ENCODE measurements at places on chromosomes 4 and X.

GRCh38 chrX:9581771-9582385, 117.0 kb downstream of the TBL1X start:
- DNase-seq = no peak

DNA sequence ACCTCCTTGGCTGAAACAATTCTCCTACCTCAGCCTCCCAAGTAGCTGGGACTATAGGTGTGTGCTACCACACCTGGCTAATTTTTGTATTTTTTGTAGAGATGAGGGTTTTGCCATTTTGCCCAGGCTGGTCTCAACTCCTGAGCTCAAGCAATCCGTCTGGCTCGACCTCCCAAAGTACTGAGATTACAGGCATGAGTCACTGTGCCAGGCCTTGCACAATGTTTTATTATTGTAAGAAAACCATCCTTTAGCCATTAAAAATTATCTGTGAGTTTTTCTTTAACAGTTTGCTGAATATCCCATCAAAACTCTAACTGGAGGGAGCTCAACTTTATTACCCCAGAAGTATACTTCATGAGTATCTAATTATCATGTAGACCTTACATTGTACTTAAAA, 900.3 kb downstream of the PCDH7 start:
- no peak for DNase-seq

GRCh38 chr4:13920901-13921300, 293.4 kb upstream of the BOD1L1 start:
- DNase-seq = no peak

DNA sequence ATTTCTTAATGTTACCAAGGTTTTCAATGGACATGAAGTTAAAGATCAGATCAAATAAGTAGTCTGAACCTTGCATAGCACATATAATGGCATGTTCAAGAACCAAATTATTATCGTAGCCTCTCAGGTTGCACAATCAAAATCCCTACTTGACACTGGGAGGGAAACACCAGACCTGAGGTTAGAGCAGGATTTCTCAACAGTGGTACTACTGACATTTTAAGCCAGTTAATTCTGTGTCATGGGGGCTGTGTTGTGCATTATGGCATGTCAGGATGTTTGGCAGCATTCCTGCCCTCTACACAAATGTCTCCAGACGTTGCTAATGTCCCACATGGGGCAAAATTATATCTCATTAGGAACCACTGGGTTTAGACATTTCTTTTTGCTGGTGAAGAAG, 20.8 kb downstream of the RLIM start:
- DNase-seq = no peak

- no peak for DNase-seq
These were observed 97.7 kb downstream of the TMA16 start for GRCh38 chr4:163592212-163592611.

- DNase-seq = no peak
These were observed 30.4 kb downstream of the TAF1 start for GRCh38 chrX:71396576-71396975.

DNA sequence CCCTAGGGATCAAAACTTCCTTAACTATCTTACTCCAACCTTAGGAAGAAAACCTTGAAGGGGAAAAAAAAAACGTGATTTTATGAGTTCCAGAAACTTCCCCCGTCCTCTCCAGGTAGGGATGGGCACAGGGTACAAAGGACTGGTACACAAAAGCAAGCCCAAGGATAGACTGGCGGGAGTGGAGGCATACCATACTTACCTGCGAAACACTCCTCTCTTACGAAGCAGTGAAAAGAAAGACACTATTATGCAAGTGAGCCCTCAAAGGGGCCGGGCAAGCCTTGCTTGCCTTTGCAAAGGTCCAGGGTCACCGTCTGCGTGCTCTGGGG, 651 bp downstream of the TSPAN6 start:
- no peak for DNase-seq

- DNase-seq = no peak
These were observed 254.6 kb downstream of the CHIC1 start for GRCh38 chrX:73817393-73818199.

DNA sequence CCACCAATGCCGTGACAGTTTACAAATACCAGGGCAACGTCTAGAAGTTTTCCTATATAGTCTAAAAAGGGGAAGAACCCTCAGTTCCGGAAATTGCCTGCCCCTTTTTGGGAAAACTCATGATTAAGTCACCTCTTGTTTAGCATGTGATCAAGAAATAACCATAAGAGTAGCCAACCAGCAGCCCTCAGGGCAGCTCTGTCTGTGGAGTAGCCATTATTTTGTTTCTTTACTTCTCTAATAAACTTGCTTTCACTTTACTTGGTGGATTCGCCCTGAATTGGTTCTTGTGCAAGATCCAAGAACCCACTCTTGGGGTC, 20.0 kb upstream of the HOPX start:
- no peak for DNase-seq

DNA sequence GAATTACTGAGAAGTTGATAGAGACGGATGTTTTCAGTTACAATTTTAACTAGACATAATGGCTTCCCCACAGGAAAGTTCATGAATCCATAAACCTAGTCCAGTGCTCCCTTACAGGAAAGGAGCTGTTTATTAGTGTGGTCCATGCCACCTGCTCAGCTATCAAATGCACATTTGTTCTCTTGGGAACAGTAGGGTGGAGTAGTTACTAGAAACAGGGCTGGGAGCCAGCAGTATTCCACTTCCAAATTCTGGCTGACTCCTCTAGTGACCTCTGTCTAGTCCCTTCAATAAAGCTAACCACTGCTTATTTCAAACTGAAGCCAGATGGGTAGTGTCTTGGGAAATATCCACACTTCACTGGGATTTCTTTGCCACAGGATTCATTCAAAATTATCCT, 88.4 kb upstream of the TLL1 start:
- DNase-seq = no peak

- no peak for DNase-seq
These were observed 89.2 kb downstream of the GATB start for GRCh38 chr4:151671541-151672059.

GRCh38 chr4:172356016-172356415, 542.8 kb downstream of the GALNTL6 start:
- DNase-seq = no peak

DNA sequence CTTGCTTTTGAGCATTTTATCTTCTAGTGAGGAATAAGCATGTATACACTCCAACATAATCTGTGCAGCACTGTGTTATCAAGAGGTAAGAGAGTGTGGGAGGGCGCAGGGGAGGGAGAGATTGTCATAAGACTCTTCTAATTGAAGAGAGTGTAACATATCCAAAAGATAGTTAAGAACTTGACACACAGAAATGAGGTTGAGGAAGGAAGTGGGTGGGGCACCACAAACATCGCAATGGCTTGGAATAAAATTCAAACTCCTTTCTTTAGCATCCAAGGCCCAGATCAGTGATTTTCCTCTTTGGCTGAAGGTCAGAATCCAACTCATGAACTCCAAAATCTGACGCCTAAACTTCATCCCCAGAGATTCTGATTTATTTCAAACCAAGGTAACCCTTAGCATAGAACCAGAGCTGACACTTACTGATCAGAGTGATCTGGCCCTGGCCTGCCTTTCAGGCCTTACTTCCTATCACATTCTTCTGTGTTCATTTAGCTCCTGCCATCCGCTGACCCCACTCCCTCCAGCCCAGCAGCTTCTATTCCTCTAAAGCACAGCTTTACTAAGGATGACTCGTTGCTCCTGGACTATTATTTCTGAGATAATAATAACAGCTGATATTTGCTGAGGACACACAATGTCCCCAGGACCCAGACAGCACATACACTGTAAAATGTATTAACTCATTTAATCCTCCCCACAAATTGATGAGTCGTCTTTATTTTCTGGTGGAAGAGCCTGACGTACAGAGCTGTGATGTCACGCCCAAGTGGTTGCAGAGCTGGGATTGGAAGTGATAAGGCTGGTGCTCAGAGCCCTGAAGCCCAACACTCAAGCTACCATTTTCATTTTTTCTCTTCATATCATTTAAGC, 10.6 kb upstream of the CTSO start:
- no peak for DNase-seq

- DNase-seq = no peak
These were observed 55.8 kb upstream of the CD99 start for GRCh38 chrX:2635342-2635741.

DNA sequence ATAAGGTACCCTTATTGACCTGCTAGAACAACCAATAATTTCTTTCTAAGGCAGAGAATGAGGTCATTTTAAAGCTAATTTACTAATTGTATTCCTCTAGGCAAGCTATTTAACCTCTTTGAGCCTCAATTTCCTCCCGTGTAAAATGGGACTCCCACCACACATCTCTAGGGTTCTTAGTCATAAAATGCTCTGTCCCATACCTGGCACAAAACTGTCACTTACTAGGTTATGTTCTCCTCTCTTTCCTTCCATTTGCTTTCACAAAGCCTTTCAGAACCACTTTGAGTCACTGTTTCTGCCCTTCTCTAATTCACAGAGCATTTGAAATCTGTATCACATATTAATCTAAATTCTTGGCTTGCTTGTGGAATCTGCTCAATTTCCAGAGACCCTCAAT, 2.4 kb upstream of the GPR82 start:
- no peak for DNase-seq

- no peak for DNase-seq
These were observed 33.2 kb upstream of the WDR17 start for GRCh38 chr4:176032454-176032853.

GRCh38 chr4:170122252-170122651, 32.5 kb upstream of the AADAT start:
- no peak for DNase-seq

DNA sequence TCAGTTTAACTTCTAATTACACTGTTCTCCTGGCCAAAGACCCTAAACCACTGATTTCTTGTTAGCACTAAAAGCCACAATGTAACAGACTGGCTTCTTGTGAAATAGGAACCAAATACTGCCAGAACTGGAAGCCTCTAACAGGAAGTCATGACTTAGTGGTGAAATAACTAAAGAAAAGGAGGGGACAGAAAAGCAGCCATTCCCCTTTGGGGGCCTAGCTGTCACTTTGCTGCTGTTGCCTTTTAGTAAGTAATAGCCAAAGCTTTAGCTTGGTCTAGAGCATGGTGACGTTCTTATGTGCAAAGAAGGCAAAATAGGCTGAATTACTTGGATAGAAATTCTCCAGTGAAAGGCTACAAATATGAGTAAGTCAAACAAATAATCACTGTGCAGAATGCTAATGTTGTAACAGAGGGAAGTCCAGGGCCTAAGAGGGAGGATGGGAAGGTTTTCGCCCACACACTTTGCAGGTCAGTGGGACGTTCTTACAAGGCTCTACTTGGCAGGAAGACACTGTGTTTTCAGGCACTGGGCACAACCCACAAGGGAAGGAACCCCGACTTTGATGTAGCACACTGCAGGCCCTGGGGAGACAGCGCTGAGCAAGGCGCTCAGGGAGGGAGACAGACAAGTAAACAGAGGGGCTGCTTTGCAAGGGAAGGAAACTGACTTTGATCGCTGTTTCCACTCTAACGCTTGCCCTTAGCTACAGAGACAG, 16.7 kb downstream of the GAB3 start:
- DNase-seq = peak; percentile 10

DNA sequence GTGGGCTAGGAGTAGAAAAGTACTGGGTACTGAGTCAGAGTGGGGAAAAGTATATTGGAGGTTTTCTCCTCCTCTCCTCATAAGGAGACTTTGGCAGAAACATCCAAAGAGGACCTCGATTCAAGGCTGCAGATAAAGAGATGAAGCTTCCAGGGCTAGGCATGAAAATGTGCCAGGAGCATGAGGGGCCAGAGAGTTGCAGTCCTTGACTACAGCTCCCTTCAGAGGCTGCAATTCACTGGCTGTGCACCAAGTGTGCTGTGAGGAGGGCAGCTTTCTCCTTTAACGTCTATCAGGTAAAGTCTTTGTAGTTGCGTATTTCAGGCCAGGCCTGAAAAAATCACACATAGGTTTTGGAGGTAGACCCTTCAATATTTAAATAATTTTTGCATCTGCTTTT, 174.9 kb upstream of the VEGFC start:
- no peak for DNase-seq

GRCh38 chr4:123453061-123453680, 56.6 kb downstream of the SPRY1 start:
- no peak for DNase-seq

DNA sequence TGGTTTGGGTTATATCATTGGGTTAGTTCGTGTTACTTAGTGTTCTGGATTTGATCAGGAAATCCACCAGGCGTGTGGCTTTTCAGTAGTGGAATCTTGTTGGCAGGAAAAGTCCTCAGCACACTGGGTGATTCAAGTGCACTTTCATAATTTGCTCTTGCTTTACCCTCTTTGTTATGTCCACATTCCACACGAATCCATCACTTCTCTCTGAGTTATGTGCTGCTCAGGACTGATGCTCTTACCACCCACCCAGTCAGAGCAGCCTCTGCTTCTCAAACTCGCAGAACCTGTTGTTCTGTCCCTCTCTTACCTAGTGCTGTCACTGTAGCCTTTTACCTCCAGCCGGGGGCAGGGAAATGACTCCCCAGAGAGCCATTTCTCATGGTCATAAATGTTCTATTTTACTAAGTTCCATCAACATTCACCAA, 37.2 kb upstream of the SCRG1 start:
- no peak for DNase-seq

GRCh38 chr4:133474501-133474900, 325.4 kb downstream of the PCDH10 start:
- DNase-seq = no peak

- DNase-seq = peak; percentile 35
These were observed 507 bp downstream of the MFAP3L start for GRCh38 chr4:170025523-170026252.

DNA sequence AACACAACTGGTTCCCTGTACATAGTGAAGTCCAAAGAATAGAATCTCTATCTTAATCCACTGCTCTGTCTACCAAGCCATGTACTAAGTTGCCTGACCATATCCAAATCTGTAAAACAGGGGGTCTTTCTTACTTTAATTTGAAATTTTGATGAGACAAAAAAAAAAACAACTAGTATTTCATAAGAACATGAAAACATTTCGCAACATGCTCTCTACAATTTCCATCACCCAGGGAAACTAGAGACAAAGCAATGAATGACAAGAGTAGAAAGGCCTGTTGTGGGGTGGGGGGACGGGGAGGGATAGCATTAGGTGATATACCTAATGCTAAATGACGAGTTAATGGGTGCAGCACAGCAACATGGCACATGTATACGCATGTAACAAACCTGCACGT, 279.9 kb downstream of the PPP3CA start:
- no peak for DNase-seq

DNA sequence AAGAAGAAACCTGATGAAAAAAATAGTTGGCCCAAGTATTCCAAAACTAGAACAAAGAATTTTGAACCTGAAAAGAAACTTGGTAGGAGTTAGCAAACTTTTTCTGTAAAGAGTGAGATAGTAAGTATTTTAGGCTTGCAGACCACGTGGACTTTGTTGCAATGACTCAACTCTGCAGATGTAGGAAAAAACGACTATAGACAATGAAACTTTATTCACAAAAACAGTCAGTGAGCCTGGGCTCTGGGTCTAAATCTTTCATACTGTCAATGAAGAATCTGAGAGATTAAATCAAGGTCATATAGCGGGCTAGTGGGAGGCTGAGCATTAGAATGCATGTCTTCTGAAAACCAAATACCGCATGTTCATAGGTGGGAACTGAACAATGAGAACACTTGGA, 23.0 kb downstream of the SH3D19 start:
- DNase-seq = no peak

- DNase-seq = no peak
These were observed 2.3 kb downstream of the GPR174 start for GRCh38 chrX:79146640-79147390.
